ENCODE measurements at places on chromosomes 2 and 18.

- no peak for DNase-seq
Measured at GRCh38 chr18:31206071-31206470, 43.4 kb upstream of the DSC1 start.

- DNase-seq, result no peak
Measured at GRCh38 chr2:240507778-240508251, 50.0 kb downstream of the ANKMY1 start.

DNA sequence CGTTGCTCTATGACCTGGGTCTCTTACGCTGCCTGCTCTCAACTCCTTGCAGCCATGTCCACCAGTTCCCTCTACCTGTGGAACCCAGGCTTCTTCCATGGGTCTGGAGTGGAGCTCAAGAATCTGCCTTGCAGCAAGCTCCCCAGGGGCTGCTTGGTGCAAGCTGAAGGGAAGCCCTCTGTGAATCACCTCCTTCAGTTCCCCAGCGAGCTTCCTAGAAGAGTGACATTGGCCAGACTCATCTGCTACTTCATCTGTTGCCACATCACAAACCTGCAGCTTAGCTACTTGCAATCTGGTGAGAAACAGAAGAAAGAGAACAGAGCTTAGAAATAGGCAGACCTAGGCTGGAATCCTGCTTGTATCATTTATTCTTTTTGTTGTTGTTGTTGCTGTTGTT lies 9.8 kb upstream of the EFR3B start:
- DNase-seq, result no peak

DNA sequence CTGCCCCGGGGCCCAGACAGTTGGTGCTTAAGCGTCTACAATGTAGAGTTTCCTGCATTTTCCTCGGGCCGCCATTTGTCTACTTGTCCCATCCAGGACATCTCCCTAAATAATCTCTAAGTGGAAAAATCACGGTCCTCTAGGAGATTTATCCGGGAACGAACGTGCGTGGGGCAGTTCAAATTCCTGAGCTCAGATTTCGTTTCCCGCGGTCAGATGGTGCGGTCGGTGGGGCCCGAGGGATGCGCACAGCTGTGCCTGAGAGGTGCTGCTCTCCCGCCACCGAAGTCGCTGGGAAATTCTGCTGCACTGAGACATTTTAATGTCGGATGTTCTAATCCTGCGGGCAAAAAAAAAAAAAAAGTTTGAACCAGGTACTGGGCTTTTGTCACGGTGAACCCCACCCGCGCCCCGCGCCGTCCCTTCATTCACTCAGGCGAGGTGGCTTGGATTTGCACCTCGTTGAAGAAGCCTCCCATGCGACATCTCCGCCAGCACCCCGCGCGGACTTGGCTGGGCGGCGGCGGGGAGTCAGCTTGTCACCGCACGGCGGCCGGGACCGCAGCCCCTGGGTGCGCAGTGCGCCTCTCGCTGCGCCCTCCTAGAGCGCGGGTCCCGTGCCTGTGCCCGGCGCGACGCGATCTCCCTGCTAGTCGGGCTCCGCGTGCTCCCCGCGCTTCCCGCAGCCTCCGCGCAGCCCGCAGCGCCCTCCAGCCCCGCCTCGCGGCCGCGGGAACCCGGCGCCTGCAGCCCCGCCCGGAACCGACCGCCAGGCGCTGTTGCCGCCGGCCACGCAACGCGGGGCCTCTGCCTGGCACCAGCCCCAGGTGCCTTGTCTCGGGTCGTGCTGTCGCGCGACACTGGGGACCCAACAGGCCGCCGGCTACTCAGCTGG lies 191.9 kb upstream of the TCF4 start:
- peak; percentile 46 for DNase-seq

- no peak for DNase-seq
Measured at GRCh38 chr18:36792634-36793283, 36.0 kb downstream of the TPGS2 start.

GRCh38 chr2:219254590-219255201 lies 978 bp upstream of the TUBA4A start:
- peak; percentile 66 for DNase-seq

GRCh38 chr2:45910473-45911060 lies 259.1 kb downstream of the PRKCE start:
- no peak for DNase-seq

- DNase-seq, result no peak
Measured at GRCh38 chr2:55452879-55453278, 33.2 kb upstream of the CCDC88A start.

GRCh38 chr18:3402982-3403451 lies 47.0 kb upstream of the TGIF1 start:
- DNase-seq, result no peak

DNA sequence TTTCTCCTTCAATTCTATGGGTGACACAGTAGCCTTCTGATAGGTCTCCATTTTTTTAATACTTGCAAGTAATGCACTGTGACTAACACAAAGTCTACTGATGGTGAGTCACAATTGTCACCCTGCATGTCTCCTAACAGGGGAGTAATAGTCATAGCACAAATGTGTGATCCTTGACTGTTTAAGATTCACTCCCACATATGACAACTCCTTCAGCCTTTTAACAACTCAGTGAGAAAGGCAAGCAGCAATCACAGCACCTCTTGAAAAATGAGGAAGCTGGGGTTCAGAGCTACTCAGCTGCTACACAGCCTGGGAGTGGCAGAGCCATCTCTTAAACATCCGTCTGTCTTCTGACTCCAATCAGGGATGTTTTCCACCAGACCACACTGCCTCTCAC lies 63.8 kb downstream of the EHD3 start:
- peak; percentile 54 for DNase-seq

GRCh38 chr18:38496222-38496793 lies 930.7 kb upstream of the CELF4 start:
- DNase-seq, result no peak

DNA sequence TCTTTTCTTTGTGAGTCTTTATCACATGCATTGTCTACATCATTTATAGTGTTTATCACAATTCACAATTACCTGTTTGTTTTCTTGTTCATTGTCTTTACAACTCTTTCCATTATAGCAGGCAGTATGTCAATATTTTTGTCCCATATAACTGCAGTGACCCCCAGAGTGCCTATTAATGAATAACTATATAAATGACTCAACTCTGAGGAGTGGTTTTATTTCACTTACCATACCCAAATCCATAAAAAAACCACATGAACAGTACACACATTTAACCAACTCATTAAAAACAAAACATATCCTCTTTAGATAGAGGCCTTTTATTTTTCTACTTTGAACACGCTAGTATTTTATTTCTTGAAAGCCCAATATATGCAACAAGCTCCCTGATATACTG lies 1419.1 kb upstream of the NXPH2 start:
- DNase-seq, result no peak

- DNase-seq, result no peak
Measured at GRCh38 chr2:122074201-122074600, 318.8 kb downstream of the TSN start.

- no peak for DNase-seq
Measured at GRCh38 chr2:70790136-70790828, at the start of gene FIGLA. Gene FIGLA, minus strand, starts transcription at chr2:70790643. Its CDS starts 5 bp downstream, at chr2:70790638.

DNA sequence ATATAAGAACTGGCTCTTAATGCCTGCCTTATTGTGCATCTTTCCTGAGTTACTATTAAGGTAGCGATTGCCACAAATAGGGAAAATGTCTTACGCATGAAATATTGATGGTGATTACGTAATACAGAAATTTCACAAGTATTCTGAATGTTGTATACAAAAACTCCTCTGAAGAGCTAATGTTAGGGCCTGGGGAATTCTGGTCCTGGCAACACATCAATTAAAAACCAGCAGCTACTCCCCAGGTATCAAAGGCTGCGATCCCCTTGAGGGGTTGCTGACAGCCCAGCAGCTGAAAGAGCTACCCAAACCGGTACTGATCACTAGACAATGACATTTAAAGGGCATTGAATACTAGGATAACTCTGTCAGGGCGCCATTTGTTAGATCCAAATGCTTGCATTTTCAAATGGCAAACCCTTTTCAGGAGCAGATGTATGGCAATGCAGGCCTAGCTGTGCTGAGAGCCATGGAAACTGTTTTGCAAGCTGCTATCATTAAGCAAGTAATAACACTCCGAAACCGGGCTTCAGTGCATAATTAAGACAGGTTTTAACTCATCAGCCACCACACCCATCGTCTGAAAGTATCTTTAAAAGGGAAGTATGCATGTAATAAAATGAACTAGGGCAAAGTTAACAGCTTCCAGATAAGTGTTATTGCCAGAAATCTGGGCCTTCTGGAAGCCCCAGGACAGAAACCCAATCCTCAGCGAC lies 78.4 kb downstream of the CLHC1 start:
- no peak for DNase-seq

- no peak for DNase-seq
Measured at GRCh38 chr2:115327061-115327460, 884.6 kb downstream of the DPP10 start.

DNA sequence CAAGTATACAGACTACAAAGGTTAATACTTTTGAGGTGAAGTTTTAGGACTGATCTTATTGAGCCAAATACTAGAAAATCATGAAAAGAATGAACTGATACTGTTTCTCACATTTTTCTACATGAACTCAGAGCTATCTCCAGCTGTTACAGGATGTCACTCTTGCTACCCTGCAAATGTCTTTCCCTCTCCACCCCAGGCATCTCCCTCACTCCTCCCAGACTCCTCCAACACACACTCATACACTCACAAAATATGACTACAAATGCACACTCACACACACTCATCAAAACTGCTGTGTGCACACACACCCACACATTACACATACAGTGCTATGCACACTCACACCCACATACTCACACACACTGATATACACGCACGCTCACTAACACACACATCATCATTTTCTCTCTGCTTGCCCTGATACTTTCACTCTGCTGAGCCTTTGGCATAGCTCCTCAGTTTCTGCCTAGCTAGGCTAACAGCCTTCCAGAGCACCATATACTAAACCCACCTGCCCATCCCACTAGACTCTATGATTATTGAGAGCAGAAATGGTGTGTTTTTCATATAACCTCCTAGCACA lies 273.3 kb downstream of the CD226 start:
- DNase-seq, result no peak

GRCh38 chr2:240467149-240467642 lies 31.7 kb downstream of the GPC1 start:
- DNase-seq, result no peak

GRCh38 chr2:3739313-3739712 lies 35.9 kb downstream of the DCDC2C start:
- DNase-seq, result no peak

DNA sequence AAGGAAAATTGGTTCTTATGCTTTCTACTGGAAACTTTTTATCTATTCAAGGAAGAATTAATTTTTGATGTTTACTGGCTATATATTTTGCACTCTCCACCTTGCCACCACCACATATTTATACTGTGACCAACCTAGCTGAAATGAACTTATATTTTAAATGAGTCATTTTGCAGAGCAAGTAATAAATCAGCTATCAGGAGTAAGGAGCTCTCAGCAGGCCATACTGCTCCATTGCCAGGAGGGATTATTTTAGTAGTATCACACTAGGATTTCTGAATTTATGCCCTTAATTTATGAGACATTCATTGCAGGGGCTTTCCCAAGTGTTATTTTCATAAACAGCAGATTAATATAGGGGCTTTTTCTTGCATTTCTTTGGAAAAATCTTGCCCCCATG lies 125.8 kb upstream of the CYP1B1 start:
- no peak for DNase-seq

- DNase-seq, result no peak
Measured at GRCh38 chr2:154170400-154170799, 298.7 kb downstream of the GALNT13 start.
